Esophagus squamous epithelium (tissue), 5 donors: ENCODE measurements at places on chromosomes 11 and 22.

DNA sequence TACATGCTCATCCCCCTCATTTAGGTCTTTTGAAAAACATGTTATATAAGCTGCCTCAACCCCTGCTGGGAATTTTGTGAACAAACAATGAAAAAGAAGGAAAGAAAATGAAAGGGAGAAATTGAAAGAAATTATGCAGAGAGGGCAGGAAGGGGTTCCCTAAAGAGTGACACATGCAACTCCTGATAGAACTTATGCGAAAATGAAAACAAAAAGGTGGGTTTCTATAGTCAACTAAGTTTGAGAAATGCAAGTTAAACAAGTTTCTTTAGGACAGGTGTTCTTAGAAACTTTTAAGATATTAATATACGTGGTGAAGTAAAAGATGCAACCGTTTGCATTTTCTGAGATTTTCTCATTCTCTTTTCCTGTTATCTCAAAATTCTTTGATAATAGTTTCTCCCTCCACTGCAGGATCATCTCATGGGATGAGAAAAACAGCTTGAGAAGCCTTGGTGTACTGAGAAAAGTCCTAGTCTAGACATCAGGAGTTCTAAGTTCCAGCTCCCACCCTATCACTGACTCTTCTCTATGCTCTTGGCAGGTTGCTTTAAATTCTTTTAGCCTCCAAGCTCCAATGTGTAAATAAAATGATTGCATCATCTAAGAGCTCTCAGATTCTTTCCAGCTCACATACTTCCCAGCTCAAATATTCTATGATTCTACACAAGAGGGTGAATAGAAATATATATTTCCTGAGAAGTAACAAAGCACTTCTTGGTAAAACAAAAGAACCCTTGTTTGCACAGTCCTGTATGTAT, 109.2 kb downstream of the FAM76B start:
- DNase-seq, result no peak

DNA sequence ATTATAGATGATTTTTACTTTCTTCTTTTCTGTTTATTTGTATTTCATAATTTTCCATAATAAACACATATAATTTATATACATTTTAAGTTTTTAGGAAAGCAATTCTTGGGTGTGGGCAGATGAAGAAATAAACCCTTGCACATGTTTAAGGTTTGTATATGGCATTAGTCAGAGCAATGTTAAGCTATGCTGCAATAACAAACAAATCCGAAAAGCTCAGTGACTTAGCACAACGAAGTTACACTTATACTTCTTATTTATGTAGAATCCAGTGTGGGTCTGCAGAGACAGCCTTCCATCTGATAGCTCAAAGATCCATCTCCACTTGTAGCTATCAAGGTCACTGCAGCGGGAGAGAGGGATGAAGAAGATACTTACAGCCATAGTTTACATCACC, 68.5 kb upstream of the BARX2 start:
- DNase-seq, result no peak

DNA sequence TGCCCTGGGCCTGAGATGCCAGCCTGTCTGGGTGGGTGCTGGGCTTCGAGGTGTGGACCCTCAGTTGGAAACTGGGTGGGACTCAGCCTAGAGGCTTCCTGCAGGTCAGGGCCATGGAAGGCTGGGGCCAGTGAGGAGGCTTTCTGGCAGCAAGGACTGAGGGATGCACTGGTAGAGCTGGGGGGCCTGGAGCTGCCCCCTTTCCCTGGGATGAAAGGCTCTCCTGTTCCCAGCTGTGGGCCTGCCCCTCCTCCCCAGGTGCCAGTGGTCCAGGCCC, 2.5 kb downstream of the SEPTIN5 start:
- no peak for DNase-seq

DNA sequence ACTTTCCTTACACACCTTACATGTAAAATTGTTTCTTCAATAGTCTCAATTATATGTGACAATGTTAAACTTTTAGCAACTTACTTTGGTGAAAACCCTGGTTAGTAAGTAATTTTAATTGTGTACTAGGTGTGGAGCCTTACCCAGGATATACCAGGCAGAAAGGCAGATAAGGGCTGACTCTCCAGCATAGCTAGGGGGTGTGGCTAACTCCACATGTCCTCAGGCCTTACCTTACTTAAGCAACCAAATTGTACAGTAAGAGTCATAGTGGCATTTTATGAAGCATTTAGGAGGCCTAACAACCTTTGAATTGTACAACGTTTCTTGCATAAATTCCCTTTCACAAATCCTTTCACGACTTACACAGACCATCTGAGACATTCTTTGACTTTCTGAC, 118.2 kb upstream of the OR9Q1 start:
- no peak for DNase-seq

- no peak for DNase-seq
These were observed 32.2 kb downstream of the C11orf91 start for GRCh38 chr11:33668468-33668825.

GRCh38 chr11:18633256-18634139, 644 bp downstream of the SPTY2D1 start:
- no peak for DNase-seq

DNA sequence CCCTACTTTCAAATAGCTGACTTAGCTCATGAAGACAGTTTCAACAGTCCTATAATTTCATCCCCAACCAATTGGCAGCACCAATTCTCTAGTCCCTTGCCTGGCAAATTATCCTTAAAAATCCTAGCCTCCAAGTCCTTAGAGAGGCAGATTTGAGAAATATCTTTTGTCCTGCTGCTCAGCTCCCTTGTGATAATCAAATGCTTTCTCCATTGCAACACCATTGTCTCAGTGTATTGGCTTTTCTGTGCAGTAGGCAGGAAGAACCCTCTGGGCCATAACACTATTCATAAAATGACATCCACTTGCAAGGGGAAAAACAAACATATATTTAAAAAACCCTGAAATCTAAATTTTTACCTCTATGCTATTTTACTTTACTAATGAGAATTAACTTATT, 89.6 kb downstream of the AASDHPPT start:
- DNase-seq, result no peak

GRCh38 chr11:73453562-73453961, 77.4 kb downstream of the RELT start:
- DNase-seq, result no peak

GRCh38 chr11:11243209-11243589, 109.9 kb downstream of the CSNK2A3 start:
- DNase-seq, result no peak

- DNase-seq, result no peak
These were observed 39.6 kb downstream of the SYT9 start for GRCh38 chr11:7291100-7291829.

- DNase-seq, result no peak
These were observed 39.0 kb downstream of the CSNK2A3 start for GRCh38 chr11:11313902-11314692.

DNA sequence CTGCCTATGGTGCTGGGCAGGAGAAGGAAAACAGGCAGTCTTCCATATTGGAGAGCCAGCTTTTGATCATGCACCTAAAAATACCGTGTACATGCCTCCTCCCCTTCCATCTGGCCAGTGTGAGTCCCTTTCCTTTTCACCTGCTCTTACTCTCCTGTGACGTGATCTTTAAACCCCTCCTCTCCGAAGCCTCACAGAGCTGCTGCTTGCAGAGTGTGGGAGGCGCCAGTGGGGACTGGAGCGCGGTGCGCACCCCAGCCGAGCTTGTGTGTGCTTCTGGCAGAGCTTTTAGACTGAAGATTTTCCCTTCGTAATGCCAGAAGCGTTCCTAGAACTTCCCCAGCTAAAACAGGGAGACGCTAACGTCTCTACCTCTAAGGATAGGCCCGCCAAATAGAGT, 29.8 kb downstream of the MUC6 start:
- DNase-seq, result no peak

- DNase-seq, result no peak
These were observed 859.3 kb downstream of the BRD1 start for GRCh38 chr22:48968201-48968959.

- no peak for DNase-seq
These were observed 92.2 kb upstream of the ALKBH3 start for GRCh38 chr11:43788421-43788820.

GRCh38 chr11:115778928-115779650, 274.9 kb upstream of the CADM1 start:
- no peak for DNase-seq

DNA sequence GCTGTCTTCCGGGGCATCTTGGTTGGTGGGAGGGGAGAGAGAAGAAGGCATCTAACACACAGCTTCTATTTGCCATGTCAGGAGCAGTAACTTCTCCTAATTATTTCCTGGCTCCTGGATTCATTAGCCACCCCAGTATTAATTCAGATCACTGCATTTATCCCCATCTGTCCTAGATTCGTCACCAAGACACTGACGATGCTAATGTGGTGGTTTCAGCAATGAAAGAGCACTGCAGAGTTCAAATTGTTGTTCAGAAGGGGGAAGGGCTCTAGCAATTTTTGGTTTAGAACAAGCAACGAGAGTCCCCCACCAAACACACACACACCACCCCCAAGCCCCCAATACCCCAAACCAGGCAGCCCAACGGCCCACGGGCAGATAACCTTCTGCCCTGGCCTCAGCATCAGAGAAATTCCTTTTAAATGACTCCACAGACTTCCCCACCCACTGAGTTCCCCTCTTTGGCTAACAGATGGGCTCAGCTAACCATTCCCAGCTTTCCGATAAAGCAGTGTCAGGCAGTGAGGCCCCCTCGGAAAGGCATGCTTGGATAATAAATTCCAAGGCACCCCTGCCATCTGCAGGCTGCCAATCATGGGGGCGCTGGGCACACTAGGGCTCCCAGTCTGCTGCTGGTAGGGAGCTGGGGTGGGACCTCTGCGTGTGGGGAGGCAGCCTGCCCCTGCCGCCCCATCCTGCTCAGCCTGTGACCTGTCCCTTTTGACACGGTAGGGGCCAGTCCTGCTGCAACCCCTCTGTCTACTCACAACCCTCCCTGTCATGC, 453.5 kb downstream of the MIAT start:
- no peak for DNase-seq

DNA sequence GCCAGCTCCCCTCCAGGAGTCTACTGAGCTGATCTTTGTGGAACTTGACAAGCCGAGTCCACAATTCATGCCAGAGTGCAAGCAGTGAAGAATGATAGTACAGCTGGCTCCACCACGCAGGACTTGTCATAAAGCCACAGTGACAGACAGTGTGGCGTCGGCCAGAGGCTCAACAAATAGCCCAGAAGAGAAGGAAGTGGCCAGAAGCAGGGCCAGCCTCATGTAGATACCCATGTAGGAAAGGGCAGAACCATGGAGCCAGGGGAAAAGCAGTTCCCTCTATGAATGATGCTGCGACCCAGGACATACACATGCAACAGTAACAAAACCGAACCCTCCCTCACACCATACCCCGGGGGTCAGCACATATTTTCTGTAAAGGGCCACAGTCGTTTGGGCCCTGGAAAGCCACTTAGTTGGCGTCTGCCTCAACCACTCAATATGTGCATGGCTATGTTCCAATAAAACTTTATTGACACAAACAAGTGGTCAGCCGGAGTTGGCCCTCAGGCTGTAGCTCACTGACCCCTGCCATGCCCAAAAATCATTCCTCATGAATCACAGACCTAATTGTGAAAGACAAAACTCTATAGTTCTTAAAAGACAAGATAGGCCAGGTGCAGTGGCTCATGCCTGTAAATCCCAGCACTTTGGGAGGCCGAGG, 161.4 kb downstream of the BRD1 start:
- no peak for DNase-seq

DNA sequence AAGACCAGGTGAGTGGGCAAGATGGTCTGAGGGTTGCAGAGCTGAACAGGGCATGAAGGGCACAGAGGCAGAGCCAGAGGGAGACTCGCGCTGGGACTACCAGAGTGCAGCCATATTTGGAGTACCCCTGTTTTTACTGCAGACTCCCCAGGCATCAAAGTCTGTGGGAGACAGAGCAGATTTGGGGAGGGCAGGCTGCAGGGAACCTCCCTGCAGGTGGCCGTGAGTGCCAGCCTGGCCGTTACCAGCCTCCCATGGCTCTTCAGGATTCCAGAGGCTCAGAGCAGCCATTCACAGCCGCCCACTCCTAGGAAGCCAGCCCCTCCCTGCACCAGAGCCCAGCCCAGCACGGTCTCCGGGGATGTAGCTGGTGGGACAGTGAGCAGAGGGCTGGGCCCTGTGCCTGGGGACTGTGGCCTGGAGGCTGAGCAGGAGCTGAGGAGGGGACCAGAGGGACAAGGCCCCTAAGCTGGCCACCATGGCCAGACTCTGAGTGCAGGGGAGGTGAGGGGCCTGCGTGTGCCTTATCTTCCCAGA, at the start of gene SEPTIN3:
Gene SEPTIN3 (plus strand): TSS at position 334 of the 537 bp plus-strand sequence. CDS start 2,050 bp downstream, outside the sequence.
- DNase-seq, result no peak

DNA sequence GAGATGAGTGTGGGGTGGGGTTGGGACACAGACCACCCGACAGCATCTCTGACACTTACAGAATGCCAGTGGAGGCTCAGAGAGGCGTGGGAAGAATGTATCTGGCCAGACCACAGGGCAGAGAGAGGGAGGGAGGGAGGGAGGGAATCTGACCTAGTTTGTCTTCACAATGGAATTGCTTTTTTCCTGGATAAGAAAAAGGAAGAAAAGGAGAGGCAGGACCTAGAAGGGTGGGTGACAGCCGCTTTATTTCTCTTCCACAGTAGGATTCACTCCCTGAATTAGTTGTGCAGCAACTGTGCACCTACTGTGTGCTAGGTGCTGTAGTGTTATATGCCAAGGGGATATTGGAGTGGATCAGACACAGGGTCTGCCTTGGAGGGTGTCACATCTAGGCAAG, 3.7 kb downstream of the KCNK4 start:
- no peak for DNase-seq

GRCh38 chr11:123065621-123066020, 3.7 kb upstream of the HSPA8 start:
- no peak for DNase-seq

DNA sequence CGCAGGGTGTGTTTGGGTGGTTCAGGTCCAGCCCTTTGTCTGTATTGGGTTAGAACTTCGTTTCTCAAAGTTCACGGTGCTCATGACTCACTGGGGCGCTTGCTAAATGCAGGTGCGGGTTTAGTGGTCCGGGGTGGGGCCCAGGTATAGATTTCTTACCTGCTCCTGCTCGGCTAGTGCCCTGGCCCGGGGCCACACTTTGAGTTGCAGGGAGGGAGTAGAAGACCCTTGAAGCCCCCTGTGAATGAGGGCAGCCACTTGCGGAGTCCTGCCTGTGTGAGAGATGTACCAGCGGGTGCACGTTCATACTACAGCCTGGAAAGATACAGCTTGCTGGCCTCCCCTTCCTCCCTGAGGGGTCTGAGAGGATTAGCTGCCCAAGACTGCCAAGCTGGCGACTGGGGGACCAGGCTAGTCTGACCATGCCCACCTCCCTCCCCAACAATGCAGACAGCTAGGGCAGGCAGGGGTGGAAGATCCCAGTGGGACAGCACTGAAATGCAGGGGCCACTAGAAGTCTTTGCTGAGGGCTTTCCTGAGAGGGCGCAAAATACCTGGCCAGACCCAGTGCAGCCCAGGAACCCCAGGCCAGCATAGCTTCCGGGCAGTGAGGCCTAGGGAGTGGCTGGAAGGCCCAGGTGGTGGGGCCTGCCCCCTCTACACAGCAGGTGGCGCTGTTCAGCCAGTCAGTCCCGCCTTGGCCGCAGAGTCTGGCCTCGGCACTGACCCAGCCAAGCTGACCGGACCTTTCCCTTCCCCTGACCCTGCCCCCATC, 5.1 kb upstream of the MYRF start:
- DNase-seq, result no peak

GRCh38 chr11:47132490-47132889, 44.2 kb downstream of the ARFGAP2 start:
- no peak for DNase-seq
